ENCODE measurements at places on chromosomes 3 and 15.

GRCh38 chr15:80712956-80713355, 17.8 kb downstream of the ABHD17C start:
- DNase-seq, result no peak

GRCh38 chr15:71612869-71613268, 197.5 kb upstream of the NR2E3 start:
- no peak for DNase-seq

- no peak for DNase-seq
These were observed 131.6 kb downstream of the TUSC7 start for GRCh38 chr3:116841003-116841735.

DNA sequence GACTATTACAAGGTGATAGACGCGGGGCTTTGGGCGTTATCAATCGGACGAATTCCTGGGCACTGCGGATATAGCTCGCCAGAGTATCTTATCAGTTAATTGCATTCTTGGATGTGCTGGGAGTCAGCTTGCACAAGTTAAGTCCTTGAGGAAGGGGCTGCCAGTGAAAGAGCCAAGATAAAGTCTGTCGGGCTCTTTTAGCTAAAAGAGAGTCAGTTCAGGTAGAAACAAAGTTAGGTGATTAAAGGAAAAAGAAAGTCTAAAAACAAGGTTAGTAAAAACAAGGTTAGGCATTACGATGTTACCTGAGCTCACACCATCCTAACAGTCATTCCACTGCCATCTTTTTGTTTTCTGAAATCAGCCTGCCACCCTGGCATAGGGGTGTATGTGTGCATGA, 6.1 kb upstream of the MCF2L2 start:
- DNase-seq, result no peak

- no peak for DNase-seq
These were observed 151.4 kb downstream of the KLF13 start for GRCh38 chr15:31477851-31478701.

- DNase-seq, result no peak
These were observed 166.6 kb downstream of the TLE3 start for GRCh38 chr15:69931156-69931555.

DNA sequence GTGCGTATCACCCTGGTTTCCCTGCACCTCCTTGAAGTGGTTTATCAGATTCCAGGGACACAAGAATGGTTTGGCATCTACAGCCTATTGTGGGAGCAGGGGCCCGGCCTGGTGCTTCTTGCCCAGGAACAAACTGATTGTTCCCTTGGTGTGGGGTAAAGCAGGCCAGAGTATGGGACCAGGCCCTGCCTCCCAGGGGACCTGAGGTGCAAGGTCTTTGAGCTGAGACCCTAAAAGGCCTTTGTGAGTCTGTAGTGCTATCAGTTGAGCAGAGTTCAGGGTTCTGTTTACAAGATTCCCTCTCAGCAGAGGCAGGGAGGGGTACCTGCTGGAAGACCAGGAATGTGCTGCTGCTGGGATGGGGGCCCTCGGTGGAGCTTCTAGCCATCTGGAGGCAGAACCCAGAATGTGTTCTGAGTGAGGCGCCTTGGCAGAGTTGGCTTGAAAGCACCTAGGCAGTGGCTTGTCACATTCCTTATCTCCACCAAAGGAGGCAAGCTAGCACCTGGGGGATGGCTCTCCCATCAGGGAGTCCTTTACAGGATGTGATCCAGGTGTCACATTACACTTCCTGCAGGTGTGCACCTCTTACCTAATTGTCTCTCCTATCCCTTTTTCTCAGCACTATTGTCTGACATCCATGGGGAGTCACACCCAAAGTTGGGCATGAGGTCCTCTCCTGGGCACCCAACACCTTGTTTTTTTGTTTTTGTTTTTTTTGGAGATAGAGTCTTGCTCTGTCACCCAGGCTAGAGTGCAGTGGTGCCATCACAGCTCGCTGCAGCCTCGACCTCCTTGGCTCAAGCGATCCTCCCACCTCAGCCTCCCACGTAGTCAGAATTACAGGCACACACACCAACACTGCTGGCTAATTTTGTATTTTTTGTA, 13.1 kb downstream of the FLNB start:
- no peak for DNase-seq

GRCh38 chr3:117719316-117719926, 1009.8 kb downstream of the TUSC7 start:
- DNase-seq, result no peak

All from body of pancreas (tissue), 4 donors.